ENCODE measurements at places on chromosomes 4 and X.

DNA sequence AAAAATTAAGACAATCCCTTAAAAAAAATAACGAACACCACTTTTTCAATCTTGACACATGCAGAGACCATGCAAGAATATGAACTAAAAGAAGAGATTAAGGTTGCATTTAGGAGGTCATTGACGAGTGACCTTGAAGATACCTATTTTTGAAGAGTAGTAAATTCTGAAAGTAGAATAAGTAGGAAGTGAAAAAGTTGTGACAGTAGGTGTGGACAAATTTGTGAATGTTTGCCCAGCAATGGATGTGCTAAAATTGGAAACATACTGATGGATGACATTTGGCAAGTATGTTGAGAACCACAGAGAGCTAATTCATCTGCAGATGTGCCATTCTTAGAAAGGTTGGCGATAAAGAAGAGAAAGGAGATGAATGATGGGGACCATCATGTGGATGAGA, 213.7 kb upstream of the VCX3A start:
- DNase-seq, result no peak

- DNase-seq, result no peak
These were observed 842.2 kb downstream of the STIM2 start for GRCh38 chr4:27702730-27703431.

- no peak for DNase-seq
These were observed 44.9 kb upstream of the PRSS48 start for GRCh38 chr4:151231915-151232595.

GRCh38 chr4:103244251-103244650, 46.1 kb upstream of the CENPE start:
- DNase-seq, result no peak

DNA sequence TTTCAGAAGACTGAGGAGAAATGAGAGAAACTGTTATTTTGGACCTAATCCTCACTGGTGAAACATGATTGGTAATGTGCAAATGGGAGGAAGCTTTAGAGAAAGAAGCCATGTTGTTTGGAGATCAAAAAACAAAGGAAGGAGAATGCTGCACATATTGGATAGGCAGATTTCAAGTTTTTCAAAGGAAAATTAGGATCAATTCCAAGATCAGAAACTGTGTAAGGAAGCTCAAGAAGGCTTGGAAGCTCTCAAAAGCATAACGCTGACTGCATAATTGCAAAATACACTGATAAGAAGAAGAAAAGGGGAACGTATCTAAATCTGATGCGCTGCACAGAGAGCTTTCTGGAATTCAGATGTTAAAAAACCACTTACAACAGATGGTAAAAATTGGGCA, 34.6 kb downstream of the KLHL15 start:
- DNase-seq, result no peak

- no peak for DNase-seq
These were observed at the start of gene FSTL5 for GRCh38 chr4:162163892-162164759. TSS of gene FSTL5 (minus strand) at chr4:162164000. CDS start at chr4:162111396, 52,604 bp downstream.
